ENCODE measurements at places on chromosomes 4 and X. TPM values are rescaled to one million over a fixed set of nuclear protein-coding genes. Genes with fewer than 3 reads are reported as not detected.

DNA sequence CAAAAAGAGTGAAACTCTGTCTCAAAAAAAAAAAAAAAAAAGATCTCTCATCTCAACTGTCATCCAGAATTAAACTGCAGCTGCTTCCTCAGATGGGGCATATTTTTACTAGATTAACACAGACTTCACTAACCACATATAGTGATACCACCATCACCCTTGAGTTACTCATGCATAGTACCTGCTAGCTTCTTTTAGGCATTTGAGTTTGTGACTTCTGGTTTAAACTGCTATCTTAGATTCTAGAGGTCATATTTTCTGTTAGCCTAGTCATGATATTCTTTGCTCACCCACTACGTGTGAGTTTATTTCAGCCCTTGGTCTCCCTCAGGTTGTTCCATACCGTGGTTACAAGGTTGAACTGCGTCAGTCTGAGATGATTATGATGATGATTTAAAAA lies 154.9 kb upstream of the BMP3 start:
- DNase-seq = no peak

DNA sequence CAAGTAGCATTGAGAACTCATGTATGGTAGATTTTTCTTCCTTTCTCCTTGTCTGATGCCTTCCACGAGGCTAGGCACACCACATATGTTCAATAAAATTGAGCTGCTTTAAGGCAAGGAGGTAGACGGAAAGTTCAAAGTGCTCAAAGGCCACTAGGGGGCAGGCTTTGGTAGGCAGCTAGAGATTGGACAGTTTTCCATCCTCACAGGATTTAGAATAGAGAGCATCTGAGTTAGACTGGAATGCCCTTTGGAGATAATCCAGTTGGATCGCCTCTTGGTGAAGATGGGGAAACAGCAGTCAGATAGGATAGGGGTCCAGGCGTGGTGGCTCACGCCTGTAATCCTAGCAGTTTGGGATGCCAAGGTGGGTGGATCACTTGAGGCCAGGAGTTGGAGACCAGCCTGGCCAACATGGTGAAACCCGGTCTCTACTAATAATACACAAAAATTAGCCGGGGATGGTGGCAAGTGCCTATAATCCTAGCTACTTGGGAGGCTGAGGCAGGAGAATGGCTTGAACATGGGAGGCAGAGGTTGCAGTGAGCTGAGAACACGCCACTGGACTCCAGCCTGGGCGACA lies 30.4 kb downstream of the ELF4 start:
- peak; percentile 61 for DNase-seq

DNA sequence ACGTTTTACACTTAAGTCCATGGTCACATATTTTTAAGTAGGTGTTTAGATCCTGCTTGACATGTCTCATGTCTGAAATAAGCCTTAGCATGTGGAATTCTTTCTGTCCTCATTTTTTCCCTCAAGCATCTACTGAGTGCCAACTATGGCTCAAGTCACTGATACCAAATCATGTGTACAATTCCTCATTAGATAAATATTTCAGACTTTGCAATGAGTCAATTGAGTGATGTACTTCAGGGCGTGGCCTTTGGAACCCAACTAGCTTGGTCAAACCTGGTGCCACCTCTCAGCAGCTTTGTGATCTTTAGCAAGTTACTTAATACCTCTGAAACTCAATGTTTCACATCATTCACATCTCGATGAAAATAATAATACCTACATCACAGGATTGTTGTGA lies 12.6 kb upstream of the JADE1 start:
- DNase-seq = no peak

GRCh38 chrX:9349572-9350494 lies 115.0 kb upstream of the TBL1X start:
- no peak for DNase-seq

GRCh38 chr4:188127214-188127874 lies 11.9 kb upstream of the TRIML1 start:
- peak; percentile 41 for DNase-seq

DNA sequence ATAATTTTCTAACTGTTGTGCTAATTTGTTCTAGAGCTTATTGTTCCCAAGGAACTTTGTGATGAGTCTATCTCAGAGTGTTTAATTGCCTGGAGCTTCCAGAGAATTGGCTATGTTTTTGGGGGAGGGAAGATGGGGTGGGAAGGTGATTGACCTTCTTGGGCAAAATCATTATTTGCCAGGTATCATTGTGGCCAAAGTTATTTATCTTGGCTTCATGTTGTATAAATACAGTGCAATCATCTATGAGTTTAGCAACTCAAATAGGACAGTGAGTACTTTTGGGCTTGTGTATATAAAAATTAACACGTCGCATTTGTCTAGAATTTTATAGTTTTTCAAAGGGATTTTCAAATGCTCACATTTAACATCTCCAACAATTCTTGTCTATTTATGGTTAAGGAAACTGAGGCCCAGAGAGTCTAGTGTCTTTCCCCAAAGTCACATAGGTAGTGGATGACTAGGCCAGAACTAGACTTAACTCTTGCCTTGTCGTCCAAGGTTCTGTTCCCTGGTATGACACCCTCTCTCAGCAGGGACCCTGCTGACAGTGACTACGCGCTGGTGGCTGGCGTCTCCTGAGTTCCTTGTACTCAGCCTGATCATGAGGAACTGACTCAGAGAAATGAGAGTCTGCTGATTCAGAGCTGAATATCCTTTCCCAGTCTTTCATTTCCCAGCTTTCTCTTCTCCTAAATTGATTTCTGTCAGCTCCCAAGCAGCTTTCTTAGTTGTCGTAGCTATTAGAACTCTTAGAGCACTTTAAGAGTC lies 27.7 kb downstream of the FNIP2 start:
- DNase-seq = no peak

DNA sequence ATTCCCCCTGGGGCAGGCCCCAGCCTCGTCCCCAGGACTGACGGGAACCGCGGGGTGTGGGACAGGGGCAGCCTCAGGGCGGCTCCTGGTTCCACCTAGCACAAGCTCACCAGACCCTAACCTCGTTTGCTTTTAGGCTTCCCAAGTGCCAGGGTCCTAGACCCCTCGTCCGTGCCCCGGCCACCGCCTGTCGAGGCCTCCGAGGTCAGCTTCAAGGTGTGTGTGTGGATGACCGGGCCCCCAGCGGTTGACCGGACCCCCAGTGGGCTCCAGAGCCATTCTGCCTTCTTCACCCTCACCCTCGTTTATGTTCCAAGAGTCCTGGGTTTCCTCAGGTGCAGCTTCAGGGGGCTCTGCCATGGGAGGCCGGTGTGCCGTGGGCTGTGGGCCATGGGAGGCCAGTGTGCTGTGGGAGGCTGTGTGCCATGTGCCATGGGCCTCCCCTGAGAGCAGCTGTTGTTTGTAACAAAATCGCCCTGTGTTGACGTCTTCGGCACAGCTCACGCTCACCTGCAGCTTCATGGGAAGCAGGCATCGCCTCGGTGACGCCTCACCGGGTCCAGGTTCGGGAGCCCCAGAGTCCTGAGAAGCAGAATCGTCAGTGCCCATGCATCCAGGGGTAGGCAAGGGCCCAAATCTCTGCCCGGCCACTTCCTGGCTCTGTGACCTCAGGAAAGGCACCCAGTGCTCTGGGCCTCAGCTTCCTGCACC lies 43.0 kb upstream of the HMX1 start:
- no peak for DNase-seq

- peak; percentile 55 for DNase-seq
These were observed 108.8 kb upstream of the CENPE start for GRCh38 chr4:103306870-103307375.

- peak; percentile 73 for DNase-seq
These were observed 21.2 kb downstream of the DOK7 start for GRCh38 chr4:3484057-3484973.

DNA sequence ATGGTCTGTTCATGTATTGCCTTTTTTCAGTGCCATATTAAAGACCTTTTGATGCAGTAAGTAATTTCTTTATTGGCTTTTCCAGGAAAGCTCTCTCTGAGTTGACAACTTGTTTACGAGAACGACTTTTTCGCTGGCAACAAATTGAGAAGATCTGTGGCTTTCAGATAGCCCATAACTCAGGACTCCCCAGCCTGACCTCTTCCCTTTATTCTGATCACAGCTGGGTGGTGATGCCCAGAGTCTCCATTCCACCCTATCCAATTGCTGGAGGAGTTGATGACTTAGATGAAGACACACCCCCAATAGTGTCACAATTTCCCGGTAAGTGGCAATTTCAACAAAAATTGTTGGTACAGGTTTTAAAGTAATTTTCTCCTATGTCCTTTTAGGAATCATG lies 148.0 kb downstream of the STIM2 start:
- DNase-seq = no peak

- DNase-seq = no peak
These were observed 34.6 kb downstream of the SEPTIN11 start for GRCh38 chr4:76984127-76984526.

DNA sequence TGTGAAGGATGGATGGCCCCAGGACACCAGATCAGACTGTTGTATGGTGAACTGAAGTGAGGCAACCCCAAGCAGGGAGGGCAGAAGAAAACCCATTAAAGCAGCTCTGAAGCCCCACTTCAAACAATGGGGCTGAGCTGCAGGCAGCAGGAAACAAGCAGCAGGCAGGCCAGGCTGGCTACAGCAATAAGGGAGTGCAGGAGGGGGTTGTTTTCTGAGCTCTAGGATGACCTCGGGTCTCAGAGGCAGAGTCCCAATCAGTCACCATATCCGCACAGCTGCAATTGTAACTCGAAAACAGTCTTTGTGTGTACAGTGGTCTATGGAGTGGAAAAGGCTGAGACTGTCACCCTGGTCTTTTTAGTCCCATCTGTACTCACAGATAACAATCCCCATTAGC lies 90.4 kb downstream of the COL4A6 start:
- DNase-seq = no peak

DNA sequence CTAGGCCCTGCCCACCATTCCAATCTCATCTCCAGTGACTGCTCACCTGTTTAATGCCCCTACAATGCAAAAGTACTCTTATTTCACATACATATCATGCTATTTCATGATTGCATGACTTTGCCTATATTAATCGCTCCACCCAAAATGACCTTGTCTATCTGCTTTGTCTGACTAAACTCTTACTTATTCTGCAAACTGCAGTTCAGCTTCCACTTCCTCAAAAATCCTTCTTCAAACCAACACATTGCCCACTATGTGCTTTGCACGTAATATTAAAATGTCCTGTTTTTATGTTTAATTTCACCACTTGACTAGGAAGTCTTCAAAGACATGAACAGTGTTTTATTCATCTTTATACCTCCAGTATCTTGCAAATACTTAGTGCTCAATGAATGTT lies 229.6 kb downstream of the OPHN1 start:
- DNase-seq = no peak

DNA sequence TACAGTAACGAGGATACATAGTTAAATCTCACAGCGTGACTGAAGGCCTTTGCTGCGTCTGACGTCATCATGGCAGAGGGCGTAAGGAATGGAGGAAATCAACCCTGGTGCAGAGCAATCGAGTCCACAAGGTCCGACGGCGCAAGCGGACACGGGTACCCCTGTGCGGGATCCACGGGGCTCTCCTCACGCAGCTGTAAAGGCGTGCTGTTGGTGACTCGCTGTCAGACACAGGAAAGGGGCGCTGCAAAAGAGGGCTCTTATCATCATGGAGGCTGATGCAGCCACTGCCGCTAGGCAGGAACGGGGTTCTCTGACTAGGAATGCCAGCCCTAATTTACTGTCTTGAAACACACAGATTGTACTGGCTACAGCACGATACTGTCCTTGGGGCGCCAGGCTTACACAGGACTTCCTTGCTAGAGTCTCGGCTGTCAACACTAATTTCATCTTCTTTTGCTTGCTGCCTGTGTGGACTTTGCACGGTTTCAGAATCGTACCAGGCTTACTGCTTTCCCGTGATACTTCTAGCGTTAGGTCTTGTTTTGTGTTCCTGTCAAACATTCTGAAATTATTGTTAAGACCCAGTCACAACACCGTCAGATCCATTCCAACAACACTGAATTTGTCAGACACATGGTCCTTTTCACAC lies 13.6 kb downstream of the RNF212 start:
- no peak for DNase-seq

GRCh38 chrX:67780694-67781109 lies 236.9 kb downstream of the AR start:
- DNase-seq = peak; percentile 34

GRCh38 chr4:3184725-3185124 lies 64.2 kb upstream of the MSANTD1 start:
- DNase-seq = no peak

GRCh38 chr4:99960648-99961047 lies 10.6 kb upstream of the H2AZ1 start:
- no peak for DNase-seq

- DNase-seq = no peak
These were observed 245.7 kb downstream of the ANTXR2 start for GRCh38 chr4:79827283-79827682.

DNA sequence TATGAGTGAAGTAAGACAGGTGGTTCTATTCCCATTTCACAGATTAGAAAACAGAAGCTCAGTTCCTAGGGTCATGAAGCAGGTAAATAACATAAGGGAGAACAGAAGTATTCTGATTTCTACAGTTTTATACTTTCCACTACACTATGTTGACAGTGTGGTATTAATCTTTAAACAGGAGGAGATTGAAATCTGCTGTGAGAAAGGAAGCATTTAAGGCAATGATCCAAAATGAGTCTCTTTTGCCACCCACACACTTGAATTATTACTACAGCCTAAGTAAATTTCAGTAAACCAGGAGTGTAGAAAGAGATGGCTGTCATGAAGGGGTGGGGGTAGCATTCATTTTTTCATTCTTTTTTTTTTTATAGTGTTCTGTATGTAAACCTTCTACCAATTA lies 893.0 kb downstream of the C4orf33 start:
- no peak for DNase-seq

GRCh38 chr4:16078195-16078760 lies 5.5 kb downstream of the PROM1 start:
- no peak for DNase-seq

- DNase-seq = no peak
These were observed 863.1 kb upstream of the FTHL17 start for GRCh38 chrX:31934842-31935370.

- DNase-seq = no peak
These were observed 88.3 kb downstream of the FHDC1 start for GRCh38 chr4:153024466-153024865.

- DNase-seq = no peak
These were observed 59.9 kb downstream of the COQ2 start for GRCh38 chr4:83224502-83225197.

POU4F2 gene
- not detected for total RNA-seq

PDZD4 gene
- total RNA-seq = 0.59 TPM

FAM9B gene
- total RNA-seq = 0.69 TPM

DUX4 gene
- total RNA-seq = not detected

LAP3 gene
- total RNA-seq = 70.6 TPM

AVPR2 gene
- not detected for total RNA-seq

ATP6AP2 gene
- 167 TPM for total RNA-seq

SH3RF1 gene
- total RNA-seq = 70.1 TPM

PASD1 gene
- not detected for total RNA-seq

IL21 gene
- not detected for total RNA-seq

NKX6-1 gene
- 1.8 TPM for total RNA-seq

TRIML2 gene
- not detected for total RNA-seq

RPL39 gene
- 1,778 TPM for total RNA-seq

EPGN gene
- total RNA-seq = 0.40 TPM

REPS2 gene
- 14.5 TPM for total RNA-seq

Measured in Calu3 (cell line).